ENCODE measurements at places on chromosomes 3 and 15.

DNA sequence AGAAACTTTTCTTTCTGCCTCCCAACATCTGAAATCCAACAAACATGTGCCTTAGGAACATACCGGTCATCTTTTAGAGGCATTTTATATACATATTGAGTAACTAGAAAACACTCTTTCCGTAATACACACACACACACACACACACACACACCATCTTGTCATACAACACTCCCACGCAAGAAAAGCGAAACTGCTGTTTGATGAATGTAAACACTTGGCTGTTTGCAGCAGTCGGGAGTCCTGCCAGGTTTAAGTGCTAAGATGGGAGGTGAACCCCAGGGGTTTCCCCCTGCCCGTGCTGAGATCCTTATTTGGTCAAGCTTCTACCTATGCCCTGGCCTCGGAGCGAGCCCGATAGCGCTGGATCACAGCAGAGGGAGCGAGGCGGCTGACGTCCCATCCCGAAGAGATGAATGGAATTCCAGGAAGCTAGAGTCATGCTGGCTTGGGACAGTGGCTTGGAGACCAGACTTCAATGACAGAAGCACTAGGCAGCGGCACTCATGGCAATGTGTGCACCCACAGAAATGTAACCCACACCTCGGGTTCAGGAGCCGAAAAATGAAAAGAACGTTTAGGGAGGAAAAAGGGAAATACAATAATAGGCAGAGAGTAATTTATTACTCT lies 1.3 kb upstream of the THBS1 start:
- no peak for DNase-seq

DNA sequence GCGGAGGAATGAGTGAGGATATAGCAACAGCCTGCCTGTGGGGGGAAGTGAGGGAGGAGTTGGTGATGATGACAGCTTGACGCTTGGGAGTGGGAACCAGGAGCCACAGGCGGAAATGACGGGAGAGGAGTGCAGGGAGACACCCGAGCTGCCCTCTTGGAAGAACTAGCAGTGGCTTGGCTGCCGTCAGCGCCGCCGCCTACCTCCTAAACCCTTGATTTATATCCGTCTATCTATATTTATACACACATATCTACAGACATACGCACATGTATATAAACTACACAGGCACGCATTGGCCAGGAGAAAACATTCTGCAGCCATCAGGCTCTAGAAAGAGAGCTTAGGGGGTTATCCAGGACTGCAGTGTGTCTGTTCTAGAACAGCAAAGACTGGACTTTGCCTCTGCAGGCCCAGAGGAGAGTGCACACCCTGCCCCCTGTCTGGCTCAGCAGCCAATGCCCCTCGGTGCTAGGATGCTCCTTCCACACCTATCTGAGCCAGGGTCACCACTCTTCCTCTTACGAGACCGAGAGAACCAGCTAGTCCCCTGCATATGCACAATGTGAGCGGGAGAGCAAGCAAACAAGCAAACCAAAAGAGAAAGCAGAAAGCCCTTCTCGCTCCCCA lies 45.3 kb upstream of the MAGEF1 start:
- DNase-seq, result no peak

DNA sequence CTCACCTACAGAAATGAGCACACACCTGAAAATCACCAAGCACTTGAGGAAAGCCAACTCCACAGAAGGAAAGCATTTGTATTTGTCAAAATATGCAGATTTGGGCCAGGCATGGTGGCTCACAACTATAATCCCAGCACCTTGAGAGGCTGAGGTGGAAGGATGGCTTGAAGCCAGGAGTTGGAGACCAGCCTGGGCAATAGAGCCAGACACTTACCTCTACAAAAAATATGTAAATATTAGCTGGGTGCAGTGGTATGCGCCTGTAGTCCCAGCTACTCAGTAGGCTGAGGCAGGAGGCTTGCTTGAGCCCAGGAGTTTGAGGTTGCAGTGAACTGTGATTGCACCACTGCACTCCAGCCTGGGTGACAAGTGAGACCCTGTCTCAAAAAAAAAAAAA lies 12.3 kb downstream of the RLBP1 start:
- no peak for DNase-seq

GRCh38 chr3:188390775-188391443 lies 237.0 kb downstream of the LPP start:
- DNase-seq, result no peak

DNA sequence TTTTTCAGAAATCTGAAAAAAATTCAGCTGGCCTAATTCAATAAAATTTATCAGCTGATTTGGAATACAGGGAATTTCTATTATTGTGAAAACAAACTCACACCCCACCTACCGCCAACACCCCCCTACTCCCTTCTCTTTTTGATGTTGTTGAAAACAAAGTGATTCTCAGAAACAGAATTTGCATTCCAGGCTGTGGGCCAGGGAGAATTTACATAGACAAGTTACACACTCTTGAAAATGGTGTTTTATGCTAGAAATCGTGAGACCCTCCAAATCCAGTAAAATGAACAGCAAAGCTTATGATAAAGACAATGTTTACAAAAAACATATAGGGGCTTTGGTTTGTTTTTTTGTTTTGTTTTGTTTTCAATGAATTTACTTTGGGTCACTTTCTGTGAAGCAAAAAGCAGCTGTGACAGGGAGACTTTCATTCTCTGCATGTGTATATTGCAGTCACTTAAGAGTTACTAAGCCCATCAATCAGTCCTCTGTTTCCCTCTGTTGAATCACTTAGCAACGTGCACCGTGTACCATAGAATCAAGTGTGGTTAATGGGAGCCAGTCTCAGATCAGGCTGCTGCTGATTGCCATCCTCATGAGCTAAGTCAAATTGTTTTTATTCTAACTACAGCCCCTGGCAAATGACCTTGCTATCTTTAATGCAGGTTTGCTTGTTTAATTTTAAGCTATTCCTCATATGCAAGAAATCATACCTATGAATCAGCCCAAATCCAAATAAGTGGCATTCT lies 159.8 kb downstream of the ALCAM start:
- DNase-seq, result no peak

GRCh38 chr3:73868688-73869315 lies 244.1 kb upstream of the PDZRN3 start:
- DNase-seq, result no peak

Measured in T follicular helper cell (primary cell).